Stimulated activated CD4-positive, alpha-beta T cell treated with anti-CD3 and anti-CD28 coated beads, Interleukin-4, amount 100 ng/mL, for 48 hours (primary cell): ENCODE measurements at places on chromosomes 3 and 15.

DNA sequence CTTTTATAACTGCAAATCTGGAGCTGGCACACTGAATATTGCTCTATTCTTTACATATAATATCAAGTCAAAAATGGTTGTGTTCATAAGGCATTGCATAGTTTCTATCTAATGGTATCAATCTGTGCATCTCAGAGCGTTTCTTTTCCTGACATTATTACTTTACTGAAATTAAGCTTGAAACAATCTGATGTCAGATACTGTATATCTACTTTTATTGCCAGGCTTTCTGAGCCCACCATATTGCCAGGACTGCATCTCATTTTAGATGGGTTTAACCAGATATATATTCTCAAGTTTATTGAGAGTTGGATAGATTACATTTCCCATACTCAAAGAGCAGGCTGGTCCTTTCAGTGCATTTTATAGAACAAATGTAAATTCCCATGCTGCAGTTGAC, 122.7 kb upstream of the MEIS2 start:
- DNase-seq = no peak

- DNase-seq = no peak
These were observed 46.0 kb upstream of the SMAD6 start for GRCh38 chr15:66655997-66656396.

- DNase-seq = no peak
These were observed 98.6 kb downstream of the OSBPL10 start for GRCh38 chr3:31882431-31882830.

DNA sequence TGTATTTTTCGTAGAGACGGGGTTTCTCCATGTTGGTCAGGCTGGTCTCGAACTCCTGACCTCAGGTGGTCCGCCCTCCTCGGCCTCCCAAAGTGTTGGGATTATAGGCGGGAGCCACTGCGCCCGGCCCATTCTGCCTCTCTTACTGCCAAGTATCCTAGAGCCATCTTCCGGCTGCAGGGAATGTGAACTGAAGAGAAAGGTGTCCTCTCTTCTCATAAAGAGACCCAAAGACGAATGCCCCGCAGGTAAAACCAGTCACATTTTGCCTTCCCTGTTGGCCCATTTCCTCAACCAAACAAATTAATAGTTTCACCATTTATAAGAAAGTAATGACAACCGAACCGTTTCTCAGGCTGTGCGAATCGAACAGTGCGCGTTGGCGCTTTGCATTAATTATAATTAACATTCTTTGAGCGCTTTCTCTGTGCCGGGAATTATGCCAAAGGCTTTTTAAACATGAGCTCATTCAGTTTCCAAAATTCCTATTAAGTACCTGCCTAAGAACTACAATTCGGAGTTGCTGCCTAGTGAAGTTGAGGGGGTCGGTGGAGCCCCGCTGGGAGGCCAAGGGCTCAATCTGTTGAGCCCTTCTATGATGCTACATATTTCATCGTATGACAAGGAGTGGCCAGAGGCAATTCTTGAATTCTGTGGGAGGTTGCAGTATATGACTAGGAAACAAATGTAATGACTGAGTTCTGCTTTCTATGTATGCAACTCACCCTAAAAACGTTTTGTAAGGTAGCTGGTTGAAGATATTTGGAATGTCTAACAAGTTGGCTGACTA, 819 bp upstream of the RPL24 start:
- DNase-seq = no peak

GRCh38 chr15:31444844-31445243, 118.2 kb downstream of the KLF13 start:
- DNase-seq = no peak

DNA sequence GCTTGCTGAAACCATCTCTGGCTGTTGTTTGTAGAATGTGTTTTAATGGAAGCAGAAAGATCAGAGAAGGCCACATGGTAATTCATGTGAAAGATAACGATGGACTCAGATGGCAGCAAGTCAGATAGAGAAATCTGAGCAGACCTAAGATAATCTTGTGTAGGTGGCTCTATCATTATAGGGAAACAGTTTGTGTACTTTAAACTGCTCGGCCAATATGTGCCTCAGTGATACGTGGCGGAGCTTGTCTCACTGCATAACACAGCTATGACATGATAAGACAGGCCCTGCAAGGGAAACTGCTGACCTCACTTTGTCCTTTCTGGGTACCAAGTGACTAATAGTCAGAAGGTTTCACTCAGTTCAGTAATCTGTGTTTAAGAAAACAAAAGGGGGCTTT, 51.0 kb downstream of the MME start:
- DNase-seq = no peak

DNA sequence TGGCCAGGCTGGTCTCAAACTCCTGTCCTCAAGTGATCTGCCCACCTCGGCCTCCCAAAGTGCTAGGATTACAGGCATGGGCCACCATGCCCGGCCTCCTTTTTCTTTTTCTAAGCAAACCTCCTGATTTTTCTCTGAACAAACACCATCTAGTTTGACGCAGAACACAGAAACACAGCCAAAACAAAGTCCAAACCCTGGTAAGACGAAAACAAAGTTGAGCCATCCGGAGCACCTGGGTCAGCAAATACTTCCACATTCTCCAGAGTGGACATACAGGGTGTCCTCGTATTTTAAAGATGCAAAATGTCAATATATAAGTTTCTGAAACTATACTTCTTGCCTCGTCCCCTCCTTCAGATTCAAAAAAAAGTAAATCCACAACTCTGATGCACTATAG, 635.1 kb upstream of the ADAMTS9 start:
- no peak for DNase-seq

GRCh38 chr3:4987538-4988296, 8.5 kb downstream of the BHLHE40 start:
- DNase-seq = no peak

DNA sequence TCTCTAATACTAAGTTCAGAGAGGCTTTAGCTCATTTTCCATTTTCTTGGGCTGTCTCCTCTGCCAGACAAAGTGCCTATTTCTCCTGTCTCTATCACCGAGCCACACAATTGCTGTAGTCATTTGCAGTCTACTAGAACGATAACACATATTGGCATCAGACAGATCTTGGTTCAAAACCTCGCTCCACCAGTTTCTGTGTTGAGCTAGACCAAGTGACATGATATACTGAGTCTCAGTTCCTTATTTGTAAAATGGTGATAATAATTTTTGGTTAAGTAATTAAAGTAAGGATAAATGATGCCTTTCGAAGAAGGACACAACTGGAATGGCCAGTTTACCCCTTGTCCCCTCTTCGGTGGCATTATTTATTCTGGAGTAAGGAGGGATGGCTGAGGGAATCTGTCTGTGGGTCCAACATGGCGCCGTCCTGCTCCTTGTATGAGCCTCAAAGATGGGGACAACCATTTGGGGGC, 398 bp upstream of the RAB7A start:
- DNase-seq = no peak

DNA sequence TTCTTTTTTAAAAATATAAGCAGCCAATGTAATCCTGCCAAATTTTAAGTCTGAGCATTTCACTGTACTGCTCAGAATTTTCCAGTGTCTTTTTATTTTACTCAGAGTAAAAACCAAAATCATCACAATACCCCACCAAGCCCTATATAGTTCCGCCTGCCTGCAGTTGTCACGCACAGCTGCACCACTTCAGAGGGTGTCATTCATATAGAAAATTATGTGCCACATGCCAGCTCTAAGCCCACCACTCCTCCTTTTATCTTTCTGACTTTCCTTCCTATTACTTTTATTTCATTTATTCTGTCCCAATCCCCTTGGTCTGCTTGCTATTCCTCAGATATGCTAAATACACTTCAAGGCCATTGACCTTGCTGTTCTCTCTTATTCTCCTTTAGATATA, 233.1 kb upstream of the DPPA4 start:
- no peak for DNase-seq
